ENCODE measurements at places on chromosomes 7 and 10.

GRCh38 chr10:88138319-88138848, 275.0 kb downstream of the PTEN start:
- DNase-seq, result no peak

DNA sequence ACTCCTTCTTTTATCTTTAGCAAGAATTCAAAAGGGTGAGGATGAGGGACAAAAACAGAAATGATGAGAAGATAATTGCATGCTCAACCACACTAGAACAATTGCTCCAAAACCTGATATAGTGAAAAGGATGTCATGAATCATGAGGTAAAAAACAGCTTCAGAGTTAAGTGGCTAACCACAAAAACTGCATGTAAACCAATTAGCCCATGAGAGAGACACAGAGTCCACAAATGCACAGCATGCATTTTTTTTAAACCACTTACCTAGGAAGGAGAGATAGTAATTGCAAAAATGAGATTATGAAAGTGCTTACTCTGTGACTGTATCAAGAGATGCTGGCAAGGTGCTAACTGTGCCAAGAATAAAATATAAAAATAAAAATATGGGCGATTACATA, 132.9 kb downstream of the MBL2 start:
- DNase-seq, result no peak

- DNase-seq, result no peak
Measured at GRCh38 chr7:157439761-157440160, 103.0 kb downstream of the DNAJB6 start.

DNA sequence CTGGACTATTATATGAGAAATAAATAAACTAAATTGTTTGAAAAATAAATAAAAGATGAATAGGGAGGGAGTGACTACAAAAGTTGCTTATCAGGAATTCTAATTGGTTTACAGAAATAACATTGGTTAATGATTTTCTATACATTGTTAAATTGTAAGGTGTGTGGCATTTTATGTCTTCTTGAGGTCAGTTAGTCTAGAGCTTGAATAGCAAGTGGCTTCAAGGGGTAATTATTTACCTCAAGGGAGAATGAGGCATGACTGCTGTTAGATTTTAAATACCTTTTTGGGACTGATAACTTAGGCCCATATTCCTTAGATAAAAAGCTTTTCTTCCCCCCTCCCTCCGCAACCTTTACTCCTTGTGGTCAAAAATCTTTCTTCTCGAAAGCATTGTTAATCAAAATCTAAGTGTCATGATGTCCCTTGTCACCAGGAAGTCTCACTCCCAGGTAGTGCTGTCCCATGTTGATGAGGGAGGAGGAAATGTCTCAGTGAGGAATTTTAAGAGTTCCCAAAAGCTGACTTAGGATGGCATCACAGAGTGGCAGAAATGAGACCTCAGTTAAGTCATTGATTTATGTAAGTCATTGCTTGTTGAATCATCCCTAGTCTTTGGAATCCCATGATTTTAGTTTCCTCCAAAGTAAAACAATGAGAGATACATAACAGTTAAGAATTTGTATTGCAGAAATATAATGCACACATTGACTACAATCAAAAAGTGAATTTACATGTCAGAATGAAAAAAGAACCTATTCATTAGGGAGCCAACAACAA, 71.5 kb downstream of the MAPK8 start:
- no peak for DNase-seq

GRCh38 chr7:101294039-101294831, 27.4 kb downstream of the IFT22 start:
- no peak for DNase-seq

DNA sequence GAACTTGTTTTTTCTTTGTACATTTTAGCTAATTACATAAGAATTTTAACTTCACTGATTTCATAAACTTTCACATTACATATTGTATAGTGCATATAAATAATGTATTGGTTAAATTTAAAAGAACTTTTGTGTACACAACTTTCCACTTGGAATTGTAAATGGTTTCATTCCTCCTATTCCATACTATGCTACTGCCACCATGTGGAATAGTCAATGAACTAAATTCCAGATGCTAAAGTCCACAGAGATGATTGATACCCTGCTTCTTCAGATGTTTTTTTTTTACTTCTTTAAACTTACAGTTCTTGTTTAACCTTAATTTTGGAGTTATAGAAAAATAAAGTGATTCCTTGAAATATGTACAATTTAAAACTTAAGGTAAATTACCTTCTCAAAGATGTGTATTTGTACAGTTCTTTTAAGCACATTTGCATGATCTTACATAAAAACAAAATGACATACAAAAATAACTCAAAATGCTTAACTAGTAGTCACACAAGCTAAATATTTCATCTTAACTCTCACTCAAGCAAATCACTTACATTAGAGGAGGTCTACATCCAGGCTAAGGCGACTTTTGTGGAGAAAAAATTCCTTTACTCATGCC, 247.6 kb upstream of the HGF start:
- no peak for DNase-seq

GRCh38 chr7:75988568-75989499, 5.6 kb downstream of the TMEM120A start:
- no peak for DNase-seq

DNA sequence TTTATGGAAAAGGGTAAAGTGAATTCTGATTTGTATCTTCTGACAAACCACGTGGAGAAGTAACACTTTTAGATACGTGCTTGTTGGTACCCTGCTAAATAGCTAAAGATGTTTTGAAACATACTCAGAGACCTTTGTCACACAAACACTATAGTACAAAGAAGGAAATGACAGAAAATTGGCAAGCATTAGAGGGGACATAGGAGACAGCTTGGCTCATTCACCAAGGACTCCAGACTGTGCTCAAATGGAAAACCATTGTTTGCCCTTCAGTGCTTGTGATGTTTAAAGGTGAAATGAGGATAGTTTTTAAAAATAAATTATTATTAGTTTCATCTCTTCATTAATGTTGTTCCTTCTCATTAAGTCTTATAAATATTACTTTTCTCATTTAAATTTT, 34.0 kb upstream of the CD36 start:
- no peak for DNase-seq
